Transverse colon (tissue), 4 donors: ENCODE measurements at places on chromosomes 13 and 19. TPM values are rescaled to one million over a fixed set of nuclear protein-coding genes. Genes with fewer than 3 reads are reported as not detected.

DNA sequence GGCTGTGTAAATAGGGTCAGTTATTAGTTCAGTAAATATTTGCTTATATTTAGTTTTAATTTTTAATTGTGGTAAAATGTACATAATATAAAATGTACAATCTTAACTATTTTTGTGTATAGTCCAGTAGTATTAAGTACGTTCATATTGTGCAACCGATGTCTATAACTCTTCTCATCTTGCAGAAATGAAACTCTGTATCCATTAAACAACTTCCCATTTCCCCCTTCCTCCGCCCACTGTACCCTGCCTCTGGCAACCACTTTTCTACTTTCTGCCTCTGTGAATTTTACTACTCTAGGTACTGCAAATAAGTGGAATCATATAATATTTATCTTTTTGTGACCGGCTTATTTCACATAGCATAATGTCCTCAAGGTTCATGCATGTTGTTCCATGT lies 24.4 kb downstream of the UBAC2 start:
- DNase-seq = no peak
- no peaks in the 10 kb centered on the region for H3K27me3 ChIP-seq
- peaks cover 13% of the 10 kb centered on the region for H3K4me1 ChIP-seq
- H3K27ac ChIP-seq = no peak overlapping the region
- H3K36me3 ChIP-seq = no peaks in the 10 kb centered on the region

GRCh38 chr13:22127277-22128164 lies 456.6 kb downstream of the FGF9 start:
- H3K27me3 ChIP-seq = no peaks in the 10 kb centered on the region
- no peak for DNase-seq
- H3K27ac ChIP-seq = no peak overlapping the region

DNA sequence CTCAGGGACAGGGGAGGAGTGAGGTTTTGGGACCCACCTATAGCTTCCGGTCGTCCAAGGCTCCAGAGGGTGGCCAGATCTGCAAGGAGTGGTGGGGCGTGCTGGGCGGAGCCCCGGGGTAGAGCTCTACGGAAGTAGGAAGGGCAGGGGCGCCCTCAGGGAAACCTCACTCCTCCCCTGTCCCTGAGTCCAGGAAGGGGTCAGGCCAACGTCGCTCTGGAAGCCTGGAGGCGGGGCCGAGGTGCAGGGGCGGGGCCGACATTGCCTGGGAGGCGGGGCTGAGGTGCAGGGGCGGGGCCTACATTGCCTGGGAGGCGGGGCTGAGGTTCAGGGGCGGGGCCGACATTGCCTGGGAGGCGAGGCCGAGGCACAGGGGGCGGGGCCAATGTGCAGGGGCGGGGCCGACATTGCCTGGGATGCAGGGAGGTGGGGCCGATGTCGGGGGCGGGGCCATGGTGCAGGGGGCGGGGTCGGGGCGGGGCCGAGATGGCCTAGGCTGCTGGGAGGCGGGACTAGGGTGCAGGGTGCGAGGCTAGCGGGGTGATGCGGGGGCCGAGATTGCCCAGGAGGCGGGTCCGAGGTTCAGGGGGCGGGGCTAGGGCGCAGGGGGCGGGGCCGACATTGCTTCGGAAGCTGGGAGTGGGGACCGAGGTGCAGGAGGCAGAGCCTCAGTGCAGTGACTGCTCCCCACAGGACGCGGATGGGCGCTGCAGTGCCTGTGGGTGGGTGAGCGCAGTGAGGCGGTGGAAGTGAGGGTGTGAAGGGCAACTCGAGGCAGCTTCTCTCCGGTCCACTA lies 4.9 kb upstream of the PALM start:
- no peak overlapping the region for H3K27ac ChIP-seq
- peaks cover 59% of the 10 kb centered on the region for H3K27me3 ChIP-seq
- H3K4me3 ChIP-seq = peak overlapping the region; percentile 6
- H3K4me1 ChIP-seq = peaks cover 4% of the 10 kb centered on the region

DNA sequence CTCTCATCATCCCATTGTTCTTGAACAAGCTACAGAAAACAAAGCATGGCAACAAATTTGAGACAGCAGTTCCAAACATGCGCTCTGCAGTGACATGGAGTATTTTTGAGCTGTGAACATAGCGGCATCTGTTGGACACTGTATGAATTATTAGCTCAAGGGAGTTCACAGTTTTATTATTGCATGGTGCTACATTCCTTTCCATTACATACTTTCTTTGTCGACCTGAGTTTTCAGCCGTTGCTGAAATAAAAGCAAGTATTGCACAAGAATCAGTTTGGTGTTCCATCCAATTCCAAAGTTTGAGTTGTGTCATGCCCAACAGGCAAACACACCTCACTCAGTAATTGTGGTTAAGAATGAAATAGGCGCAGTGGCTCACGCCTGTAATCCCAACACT lies 30.1 kb upstream of the METTL21C start:
- H3K4me1 ChIP-seq = no peaks in the 10 kb centered on the region
- no peak overlapping the region for H3K4me3 ChIP-seq

DNA sequence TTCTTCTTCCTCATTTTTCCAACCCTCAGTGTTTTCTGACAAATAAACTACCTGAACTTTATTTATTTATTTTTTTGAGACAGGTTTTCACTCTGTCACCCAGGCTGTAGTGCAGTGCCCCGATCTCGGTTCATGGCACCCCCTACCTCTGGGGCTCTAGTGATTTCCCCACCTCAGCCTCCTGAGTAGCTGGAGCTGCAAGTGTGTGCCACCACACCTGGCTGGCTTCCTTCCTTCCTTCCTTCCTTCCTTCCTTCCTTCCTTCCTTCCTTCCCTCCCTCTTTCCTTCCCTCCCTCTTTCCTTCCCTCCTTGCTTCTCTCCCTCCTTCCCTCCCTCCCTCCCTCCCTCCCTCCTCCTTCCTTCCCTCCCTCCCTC lies 32.3 kb downstream of the KCTD4 start:
- peaks cover 19% of the 10 kb centered on the region for H3K4me1 ChIP-seq
- no peaks in the 10 kb centered on the region for H3K27me3 ChIP-seq
- peak overlapping the region; percentile 68 for H3K27ac ChIP-seq
- H3K36me3 ChIP-seq = no peaks in the 10 kb centered on the region
- DNase-seq = no peak
- no peak overlapping the region for H3K4me3 ChIP-seq

Gene GADD45GIP1
- 37.4 TPM for total RNA-seq
